CD4-positive, alpha-beta T cell treated with Interleukin-1 beta for 1 hour (primary cell): ENCODE measurements at places on chromosomes 7 and 10.

- no peak for DNase-seq
These were observed 323.4 kb upstream of the SEMA3D start for GRCh38 chr7:85510287-85510686.

DNA sequence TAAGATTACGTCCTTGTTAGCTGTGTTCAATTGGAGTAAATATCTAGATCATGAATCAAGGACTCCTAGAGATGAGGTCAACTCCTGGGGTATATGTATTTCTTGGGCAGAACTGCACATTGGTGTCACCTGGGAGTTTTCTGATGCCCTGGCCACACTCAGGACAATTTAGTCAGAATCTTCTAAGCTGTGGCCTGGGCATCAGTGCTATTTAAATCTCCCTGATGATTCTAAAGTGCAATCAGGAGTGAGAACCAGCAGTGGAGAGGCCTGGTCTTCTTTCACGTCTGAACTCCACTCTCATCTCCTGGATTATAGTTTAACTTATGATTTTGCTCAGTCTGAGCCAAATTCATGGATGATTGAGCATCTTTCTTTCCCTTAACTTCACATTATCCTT, 218.0 kb downstream of the BMPER start:
- no peak for DNase-seq

- no peak for DNase-seq
These were observed 66.1 kb upstream of the CYP2C18 start for GRCh38 chr10:94617389-94617944.

GRCh38 chr7:28804990-28805389, 153.1 kb downstream of the TRIL start:
- DNase-seq, result no peak

GRCh38 chr7:97064972-97065587, 40.4 kb upstream of the DLX5 start:
- peak; percentile 34 for DNase-seq

GRCh38 chr10:44004913-44005787, 356.5 kb upstream of the ZNF32 start:
- DNase-seq, result no peak

DNA sequence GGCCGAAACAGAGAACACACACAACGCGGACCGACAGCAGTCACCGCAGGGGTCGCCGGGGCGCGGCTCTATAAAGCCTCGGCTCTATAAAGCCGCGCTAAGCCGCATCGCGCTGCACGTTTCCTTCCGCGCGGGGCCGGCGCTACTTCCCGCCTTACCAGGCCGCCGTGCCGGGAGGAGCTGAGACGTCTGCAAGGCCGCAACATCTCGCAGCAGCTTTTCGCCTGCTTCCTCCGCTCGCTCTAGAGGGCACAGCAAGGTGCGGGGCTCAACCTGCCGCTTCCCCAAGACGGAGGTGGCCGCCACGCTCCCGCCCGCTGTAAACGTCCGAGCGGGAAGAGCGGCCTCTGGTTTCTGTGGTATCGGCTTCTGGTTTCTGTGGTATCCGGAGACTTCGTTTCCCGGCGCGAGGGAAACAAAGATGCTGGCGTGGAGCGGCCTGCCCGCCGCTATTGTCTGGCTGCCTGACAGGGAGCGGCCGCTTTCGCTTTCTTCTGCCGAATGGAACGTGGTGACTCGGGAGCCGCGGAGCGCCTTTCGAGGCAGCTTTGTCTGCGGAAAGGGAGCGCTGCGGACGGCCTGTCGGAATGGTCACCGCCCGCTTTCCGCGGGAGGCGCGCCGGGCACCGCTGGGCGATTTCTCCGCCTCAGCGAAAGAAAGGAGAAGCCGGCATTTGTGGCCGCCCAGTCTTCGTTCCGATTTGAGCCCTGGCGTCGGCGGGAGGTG, 91.8 kb downstream of the SPAG6 start:
- DNase-seq, result peak; percentile 93

- DNase-seq, result no peak
These were observed 33.6 kb downstream of the SUFU start for GRCh38 chr10:102537367-102537766.

- no peak for DNase-seq
These were observed 107.6 kb downstream of the VIPR2 start for GRCh38 chr7:159036916-159037605.

DNA sequence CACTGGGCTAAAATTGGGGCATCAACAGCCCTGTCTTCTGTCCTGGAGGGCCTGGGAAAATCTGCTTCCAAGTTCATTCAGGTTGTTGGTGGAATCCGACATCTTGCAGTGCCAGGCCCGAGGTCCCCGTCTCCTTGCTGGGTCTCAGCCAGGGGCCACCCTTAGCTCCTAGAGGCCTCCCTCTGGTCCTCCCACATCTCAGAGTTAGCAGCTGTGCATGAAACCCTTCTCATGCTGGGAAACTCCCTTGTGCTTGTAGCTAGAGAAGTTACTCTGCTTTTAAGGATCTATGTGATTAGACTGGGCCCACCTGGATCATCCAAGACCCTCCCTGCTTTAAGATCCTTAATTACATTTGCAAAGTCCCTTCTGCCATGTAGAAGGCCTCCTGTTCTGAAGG, 15.3 kb downstream of the HIP1 start:
- DNase-seq, result no peak

GRCh38 chr10:30842894-30843293, 188.8 kb downstream of the ZNF438 start:
- DNase-seq, result no peak

DNA sequence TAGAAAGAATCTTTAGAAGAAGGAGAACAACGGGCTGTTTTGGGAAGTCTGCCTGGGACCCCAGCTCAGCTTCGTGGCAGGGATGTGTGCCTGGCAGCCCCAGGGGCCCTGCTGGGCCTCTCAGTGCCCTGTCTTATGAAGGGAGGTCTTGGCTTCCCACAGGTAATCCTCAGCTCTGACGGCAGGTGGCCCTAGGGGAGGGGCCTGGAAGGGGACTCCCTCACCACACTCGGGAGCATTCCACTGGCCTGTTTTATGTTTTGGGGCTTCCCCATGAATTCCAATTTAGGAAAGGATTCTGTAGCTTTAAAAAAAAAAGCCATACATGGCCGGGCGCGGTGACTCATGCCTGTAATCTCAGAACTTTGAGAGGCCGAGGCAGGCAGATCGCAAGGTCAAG, 3.0 kb upstream of the DMBT1 start:
- no peak for DNase-seq
